ENCODE measurements at places on chromosomes 16 and 17. TPM values are rescaled to one million over a fixed set of nuclear protein-coding genes. Genes with fewer than 3 reads are reported as not detected.

Gene UMOD
- total RNA-seq = not detected

Gene RNF213
- 47.0 TPM for total RNA-seq

Gene CDH3
- 1.2 TPM for total RNA-seq

Gene KATNB1
- total RNA-seq = 56.9 TPM

Measured in A375 (cell line).